ENCODE measurements at places on chromosomes 2 and 18. TPM values are rescaled to one million over a fixed set of nuclear protein-coding genes. Genes with fewer than 3 reads are reported as not detected.

DNA sequence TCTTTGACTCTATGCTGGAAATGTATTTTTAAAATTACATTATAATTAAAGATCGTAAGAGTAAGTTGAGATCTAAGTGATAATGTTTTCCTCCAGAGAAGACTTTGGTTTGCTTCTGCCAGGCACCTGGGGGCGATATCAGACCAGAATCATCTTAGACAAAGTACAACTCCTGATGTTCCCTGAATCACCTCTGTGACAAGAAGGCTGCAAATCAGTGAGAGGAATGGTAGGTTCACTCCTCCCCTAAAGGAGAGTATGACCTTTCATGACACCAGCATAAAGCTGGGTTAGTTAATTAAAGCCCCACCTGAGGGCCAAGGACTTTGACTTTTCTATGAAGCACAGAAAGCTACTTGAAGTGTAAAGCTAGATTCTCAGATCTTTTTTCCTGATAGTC lies 114.4 kb upstream of the DTNA start:
- no peak overlapping the region for H3K27ac ChIP-seq
- H3K4me1 ChIP-seq: peaks cover 4% of the 10 kb centered on the region
- H3K36me3 ChIP-seq: no peaks in the 10 kb centered on the region

- H3K4me3 ChIP-seq: no peak overlapping the region
- H3K36me3 ChIP-seq: peaks cover 65% of the 10 kb centered on the region
- DNase-seq: no peak
Measured at GRCh38 chr2:237327175-237327950, 86.6 kb downstream of the COL6A3 start.

- H3K36me3 ChIP-seq: no peaks in the 10 kb centered on the region
- no peak overlapping the region for H3K4me3 ChIP-seq
- no peaks in the 10 kb centered on the region for H3K4me1 ChIP-seq
Measured at GRCh38 chr18:30245766-30246455, 796.6 kb downstream of the DSC3 start.

GRCh38 chr2:236715077-236715476 lies 145.5 kb downstream of the ACKR3 start:
- no peaks in the 10 kb centered on the region for H3K4me1 ChIP-seq
- DNase-seq: no peak
- H3K4me3 ChIP-seq: no peak overlapping the region
- H3K27me3 ChIP-seq: peaks cover 14% of the 10 kb centered on the region

GRCh38 chr2:27583390-27583915 lies 611 bp downstream of the ZNF512 start:
- peak; percentile 24 for DNase-seq
- no peaks in the 10 kb centered on the region for H3K27me3 ChIP-seq
- H3K36me3 ChIP-seq: no peaks in the 10 kb centered on the region
- H3K4me3 ChIP-seq: peak overlapping the region; percentile 69
- peaks cover 3% of the 10 kb centered on the region for H3K4me1 ChIP-seq

- H3K27me3 ChIP-seq: no peaks in the 10 kb centered on the region
- peaks cover 3% of the 10 kb centered on the region for H3K4me1 ChIP-seq
- no peak overlapping the region for H3K4me3 ChIP-seq
Measured at GRCh38 chr2:20356042-20356441, 5.4 kb upstream of the PUM2 start.

DNA sequence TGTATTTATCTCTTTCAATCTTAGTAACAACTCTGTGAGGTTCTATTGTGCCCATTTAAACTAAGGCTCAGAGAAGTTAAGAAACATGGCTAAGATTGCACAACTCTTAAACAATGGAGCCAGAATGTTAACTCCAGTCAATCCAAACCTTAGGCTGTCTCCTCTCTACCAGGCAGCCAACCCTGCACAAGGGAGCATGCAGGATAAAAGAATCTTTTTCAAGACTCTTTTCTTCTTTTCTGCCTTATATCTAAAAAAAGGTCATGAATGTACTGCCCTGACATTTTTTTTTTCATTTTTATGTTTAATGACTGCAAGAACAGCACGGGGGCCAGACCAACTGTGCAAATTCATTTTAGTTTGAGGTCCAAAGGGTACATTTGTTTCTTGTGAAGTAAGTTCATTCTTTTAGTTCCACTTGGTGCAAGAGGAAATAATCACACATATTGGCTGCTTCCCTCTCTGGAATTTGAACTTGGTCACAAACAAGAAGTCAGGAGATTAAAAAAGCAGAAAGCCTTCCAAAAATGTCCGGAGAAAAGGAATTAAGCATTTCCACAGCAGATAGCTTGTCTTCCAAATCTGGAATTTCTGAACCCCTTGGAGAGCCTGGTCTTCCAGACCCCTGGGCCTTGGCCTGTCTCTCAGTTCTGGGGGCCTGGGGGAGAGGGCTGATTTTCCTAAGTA lies 96.0 kb upstream of the RIOK3 start:
- no peaks in the 10 kb centered on the region for H3K27me3 ChIP-seq
- no peaks in the 10 kb centered on the region for H3K36me3 ChIP-seq
- peak overlapping the region; percentile 98 for H3K27ac ChIP-seq
- peak; percentile 55 for DNase-seq

The LOXHD1 gene
- total RNA-seq: not detected

DNA sequence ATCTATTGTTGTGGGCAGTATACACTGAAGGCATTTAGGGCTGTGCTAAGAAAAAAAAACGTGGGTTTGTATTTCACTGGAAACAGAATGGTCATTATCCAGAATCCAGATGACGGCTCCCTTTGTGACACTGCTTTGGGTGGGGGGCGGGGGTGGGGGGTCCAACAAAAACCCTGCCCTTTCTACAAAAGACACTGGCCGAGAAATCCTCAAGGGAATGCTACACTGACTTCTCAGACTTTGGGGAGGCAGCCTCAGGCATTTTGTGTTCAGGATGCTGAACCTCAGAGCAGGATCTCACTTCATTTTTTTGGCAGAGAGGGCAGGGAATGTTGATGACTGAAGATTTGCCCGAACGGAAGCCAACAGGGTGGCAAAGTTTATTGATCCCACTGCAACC lies 417.1 kb downstream of the HRH4 start:
- no peak overlapping the region for H3K27ac ChIP-seq
- H3K4me1 ChIP-seq: peaks cover 8% of the 10 kb centered on the region
- no peak overlapping the region for H3K4me3 ChIP-seq
- no peak for DNase-seq
- no peaks in the 10 kb centered on the region for H3K36me3 ChIP-seq

DNA sequence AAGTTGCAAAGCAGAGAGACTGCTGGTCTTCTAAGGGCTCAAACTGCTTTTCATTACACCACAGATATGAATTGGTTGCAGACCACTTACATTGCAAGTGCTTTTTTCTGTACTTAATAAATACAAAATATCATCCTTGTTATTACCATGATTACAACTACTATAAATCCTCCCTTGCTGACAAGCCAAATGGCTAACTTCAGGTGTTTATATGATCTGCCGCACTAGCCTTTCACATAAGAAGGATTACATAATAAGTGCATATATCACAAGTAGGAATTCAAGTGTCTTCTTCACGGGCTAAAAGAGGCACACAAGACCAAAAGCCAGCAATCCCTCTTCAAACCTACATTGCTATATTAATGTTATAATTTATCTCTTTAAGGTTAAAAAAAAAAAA lies 373.0 kb downstream of the ZEB2 start:
- no peaks in the 10 kb centered on the region for H3K36me3 ChIP-seq
- no peak overlapping the region for H3K4me3 ChIP-seq
- H3K4me1 ChIP-seq: no peaks in the 10 kb centered on the region
- no peaks in the 10 kb centered on the region for H3K27me3 ChIP-seq

DNA sequence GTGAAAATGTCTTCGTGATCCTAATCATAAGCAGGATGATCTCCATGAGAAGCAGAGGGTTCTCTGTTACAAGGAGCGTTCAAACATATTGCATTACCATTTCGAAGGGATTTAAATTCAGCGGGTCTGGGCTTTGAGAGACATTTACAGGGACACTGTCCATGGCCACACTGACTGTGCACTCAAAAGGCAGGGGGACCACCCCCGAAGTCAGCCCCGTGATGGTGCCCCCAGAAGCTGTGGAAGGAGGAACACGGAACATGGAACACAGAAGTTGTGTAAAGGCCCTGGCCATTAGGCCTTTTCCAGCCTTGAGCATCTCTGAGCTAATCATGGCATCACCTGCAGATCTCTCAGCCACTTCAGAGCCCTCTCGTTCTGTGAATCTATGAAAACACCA lies 268.4 kb upstream of the MYT1L start:
- no peaks in the 10 kb centered on the region for H3K4me1 ChIP-seq
- no peak overlapping the region for H3K4me3 ChIP-seq
- DNase-seq: no peak
- H3K36me3 ChIP-seq: no peaks in the 10 kb centered on the region
- no peak overlapping the region for H3K27ac ChIP-seq

DNA sequence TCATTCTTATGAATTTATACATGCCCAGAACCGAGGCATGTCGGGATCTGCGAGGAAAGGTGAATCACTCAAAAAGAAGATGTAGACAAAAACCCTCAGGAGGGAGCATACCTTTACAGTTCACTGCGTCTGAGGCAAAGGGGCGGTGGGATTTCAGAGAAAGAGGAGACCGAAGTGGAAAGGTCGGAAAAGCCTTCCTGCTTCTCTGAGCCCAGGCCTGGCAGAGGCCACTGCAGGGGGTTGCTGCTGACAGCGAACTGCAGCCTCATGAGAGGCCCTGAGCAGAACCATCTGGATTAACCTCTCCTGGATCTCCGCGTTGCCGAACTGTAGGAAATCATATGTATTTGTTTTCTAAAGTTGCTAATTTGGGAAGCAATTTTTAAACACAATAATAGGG lies 713.1 kb upstream of the SOX11 start:
- H3K4me3 ChIP-seq: no peak overlapping the region
- no peak overlapping the region for H3K27ac ChIP-seq
- no peaks in the 10 kb centered on the region for H3K4me1 ChIP-seq
- H3K36me3 ChIP-seq: no peaks in the 10 kb centered on the region
- H3K27me3 ChIP-seq: no peaks in the 10 kb centered on the region
- no peak for DNase-seq

DNA sequence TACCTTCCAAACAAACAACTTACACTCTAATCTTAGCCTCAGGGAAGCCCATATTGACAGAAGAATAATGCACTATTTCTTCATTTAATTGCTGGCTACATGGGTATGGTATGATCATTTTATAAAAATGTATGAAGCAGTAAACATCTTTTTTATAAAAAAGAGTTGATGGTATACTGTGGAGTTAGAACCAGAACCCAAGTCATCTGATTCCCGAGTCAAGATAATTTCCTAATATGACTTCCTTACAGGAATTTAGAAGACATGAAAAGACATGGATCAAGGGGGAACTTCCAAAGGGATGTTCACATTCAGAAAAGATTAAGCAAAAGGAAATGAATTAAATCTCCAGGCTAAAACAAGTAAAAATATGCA lies 171.8 kb downstream of the NBAS start:
- H3K4me3 ChIP-seq: no peak overlapping the region
- no peak for DNase-seq
- peaks cover 4% of the 10 kb centered on the region for H3K36me3 ChIP-seq
- no peaks in the 10 kb centered on the region for H3K4me1 ChIP-seq
- H3K27me3 ChIP-seq: no peaks in the 10 kb centered on the region

The WNT6 gene
- not detected for total RNA-seq

DNA sequence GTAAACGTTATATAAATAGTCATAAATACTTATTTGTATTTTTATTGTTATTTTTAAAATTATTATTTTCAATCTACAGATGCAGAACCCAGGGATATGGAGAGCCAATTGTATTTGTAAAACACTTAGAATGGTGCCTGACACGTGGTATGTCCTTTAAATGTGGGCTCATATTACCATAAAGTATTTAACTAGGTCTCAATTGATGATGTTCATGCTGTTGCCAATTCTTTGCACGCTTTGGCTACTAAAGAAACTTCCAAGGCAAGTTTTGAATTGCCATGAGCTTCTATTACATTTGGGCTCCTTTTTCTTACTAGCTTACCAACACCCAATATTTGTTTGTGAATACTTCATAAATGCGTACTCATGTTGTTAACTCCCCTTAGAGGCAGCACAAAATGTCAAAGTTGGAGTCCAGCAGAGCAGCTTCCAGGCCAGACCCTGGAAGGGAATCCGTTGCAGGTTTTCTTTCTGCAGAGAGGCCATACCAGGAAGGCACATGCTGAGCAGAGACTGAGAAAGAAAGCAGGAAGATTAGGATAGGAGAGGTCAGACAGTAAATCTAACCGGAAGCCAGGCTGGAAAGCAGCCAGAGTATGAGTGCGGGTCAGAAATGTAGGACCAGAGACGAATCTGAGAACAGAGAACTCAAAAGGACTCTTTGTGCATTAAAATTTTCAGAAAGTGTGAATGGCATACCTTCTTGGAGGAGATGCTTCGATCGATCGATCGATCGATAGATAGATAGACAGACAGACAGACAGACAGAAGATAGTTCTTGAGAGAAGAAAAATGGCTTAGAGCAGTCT lies 4.2 kb upstream of the NOSTRIN start:
- no peak overlapping the region for H3K27ac ChIP-seq
- H3K4me1 ChIP-seq: peaks cover 5% of the 10 kb centered on the region
- H3K4me3 ChIP-seq: no peak overlapping the region
- no peaks in the 10 kb centered on the region for H3K27me3 ChIP-seq

DNA sequence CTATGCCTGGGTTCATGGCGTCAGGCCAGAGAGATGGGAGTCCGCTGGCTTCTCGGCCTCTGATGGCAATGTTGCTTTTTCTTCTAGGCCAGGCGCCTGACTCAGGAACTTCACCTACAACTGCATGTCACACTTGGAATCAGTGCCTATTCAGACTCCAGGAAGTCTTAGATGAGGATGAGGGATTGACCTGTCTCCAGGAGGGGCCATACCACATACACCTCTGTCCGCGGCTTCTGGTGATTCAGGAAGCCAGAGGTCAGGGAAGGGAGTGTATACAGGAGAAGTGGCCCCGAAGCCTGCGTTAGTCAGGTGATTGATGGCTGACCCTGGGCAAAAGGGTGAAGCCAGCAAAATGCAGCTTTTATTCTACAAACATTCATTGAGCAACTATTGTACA lies 109.1 kb upstream of the RMDN2 start:
- H3K36me3 ChIP-seq: no peaks in the 10 kb centered on the region
- DNase-seq: no peak
- no peaks in the 10 kb centered on the region for H3K27me3 ChIP-seq
- H3K4me1 ChIP-seq: peaks cover 5% of the 10 kb centered on the region
- H3K4me3 ChIP-seq: no peak overlapping the region
- H3K27ac ChIP-seq: no peak overlapping the region

The ALPP gene
- not detected for total RNA-seq

The CPSF3 gene
- 72.8 TPM for total RNA-seq

GRCh38 chr2:237223201-237223861 lies 137.6 kb downstream of the COPS8 start:
- no peak overlapping the region for H3K4me3 ChIP-seq
- no peaks in the 10 kb centered on the region for H3K27me3 ChIP-seq
- H3K27ac ChIP-seq: peak overlapping the region; percentile 99
- H3K4me1 ChIP-seq: peaks cover 30% of the 10 kb centered on the region
- DNase-seq: peak; percentile 100
- no peaks in the 10 kb centered on the region for H3K36me3 ChIP-seq

GRCh38 chr2:192146069-192147015 lies 48.4 kb downstream of the TMEFF2 start:
- no peaks in the 10 kb centered on the region for H3K27me3 ChIP-seq
- DNase-seq: peak; percentile 81
- no peak overlapping the region for H3K27ac ChIP-seq

The CXCR1 gene
- total RNA-seq: not detected

DNA sequence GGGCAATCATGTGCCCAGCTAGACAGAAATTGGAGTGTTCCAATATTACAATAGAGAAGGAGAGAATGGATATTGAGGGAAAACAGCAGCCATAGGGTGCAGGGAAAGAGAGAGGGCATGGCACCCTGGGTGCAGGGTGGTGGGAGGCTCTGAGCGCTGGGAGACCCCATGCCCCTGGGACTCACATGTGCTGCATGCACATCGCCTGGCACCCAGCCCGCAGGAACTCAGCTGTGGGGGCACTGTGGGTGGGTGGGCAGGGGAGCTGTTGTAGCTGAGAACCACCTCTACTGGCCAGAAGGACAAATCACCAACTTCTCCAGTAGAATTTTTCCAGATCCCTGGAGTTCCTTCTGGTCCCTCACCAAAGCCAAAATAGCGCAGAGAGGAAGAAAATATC lies 7.2 kb upstream of the NEURL3 start:
- no peaks in the 10 kb centered on the region for H3K36me3 ChIP-seq
- no peak overlapping the region for H3K4me3 ChIP-seq
- peaks cover 4% of the 10 kb centered on the region for H3K4me1 ChIP-seq
- H3K27ac ChIP-seq: no peak overlapping the region

Measured in IMR-90 (cell line).